ENCODE measurements at places on chromosomes 12 and 14.

DNA sequence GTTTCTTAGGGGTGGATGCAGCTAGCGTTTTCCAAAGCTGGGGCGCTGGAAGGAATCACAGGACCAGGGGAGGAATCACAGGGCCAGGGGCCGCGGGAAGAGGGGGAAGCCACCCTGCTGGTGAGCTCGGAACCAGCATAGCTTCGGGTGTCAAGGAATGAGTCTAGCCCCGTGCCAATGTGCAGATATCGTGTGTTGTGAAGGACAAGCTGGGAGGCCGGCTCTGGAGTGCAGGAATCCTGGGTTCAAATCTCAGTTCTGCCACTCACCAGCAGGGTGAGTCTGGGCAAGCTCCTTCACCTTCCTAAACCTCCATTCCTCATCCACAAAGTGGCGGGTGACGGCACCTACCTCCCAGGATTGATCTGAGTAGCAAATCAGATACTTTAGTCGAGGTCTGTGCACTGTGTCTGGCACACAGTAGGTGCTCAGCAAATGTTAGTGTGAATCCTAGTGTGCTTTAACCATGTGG lies 53.6 kb upstream of the RIN3 start:
- DNase-seq, result no peak

- DNase-seq, result no peak
Observed at GRCh38 chr12:131716282-131716681, 5.4 kb downstream of the SFSWAP start.

- no peak for DNase-seq
Observed at GRCh38 chr12:39372929-39373328, 70.0 kb downstream of the KIF21A start.

DNA sequence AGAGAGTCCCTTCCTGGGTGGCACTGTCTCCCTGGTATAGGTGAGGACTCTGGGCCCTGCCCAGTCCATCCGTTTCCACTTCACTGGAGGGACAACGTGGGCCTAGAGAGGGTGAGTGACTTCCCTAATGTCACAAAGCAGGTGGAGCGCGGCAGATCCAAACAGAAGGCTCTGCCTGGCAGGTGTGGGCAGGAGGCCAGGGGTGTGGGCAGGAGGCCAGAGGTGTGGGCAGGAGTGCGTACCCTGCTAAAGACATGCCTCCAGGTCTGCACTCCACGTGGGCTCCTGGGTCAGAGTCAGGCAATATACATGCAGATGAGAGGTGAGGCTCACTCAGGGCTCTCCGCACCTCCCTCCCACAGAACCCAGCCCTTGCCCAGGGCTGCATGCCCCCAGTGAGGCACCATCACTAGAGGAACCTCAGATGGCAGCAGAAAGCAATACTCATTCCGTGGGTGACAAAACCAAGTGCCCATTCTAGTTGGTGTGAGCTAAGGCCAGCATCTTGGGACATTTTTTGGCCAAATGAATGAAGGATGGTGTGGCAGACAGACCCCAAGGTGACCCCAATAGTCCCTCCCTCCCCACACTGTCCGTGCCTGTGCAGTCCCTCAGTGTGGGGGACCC lies 271.6 kb upstream of the RTL1 start:
- DNase-seq, result no peak

- no peak for DNase-seq
Observed at GRCh38 chr14:31286456-31287293, 79.1 kb upstream of the HECTD1 start.

GRCh38 chr12:53804429-53804828 lies 52.6 kb upstream of the CISTR start:
- no peak for DNase-seq

DNA sequence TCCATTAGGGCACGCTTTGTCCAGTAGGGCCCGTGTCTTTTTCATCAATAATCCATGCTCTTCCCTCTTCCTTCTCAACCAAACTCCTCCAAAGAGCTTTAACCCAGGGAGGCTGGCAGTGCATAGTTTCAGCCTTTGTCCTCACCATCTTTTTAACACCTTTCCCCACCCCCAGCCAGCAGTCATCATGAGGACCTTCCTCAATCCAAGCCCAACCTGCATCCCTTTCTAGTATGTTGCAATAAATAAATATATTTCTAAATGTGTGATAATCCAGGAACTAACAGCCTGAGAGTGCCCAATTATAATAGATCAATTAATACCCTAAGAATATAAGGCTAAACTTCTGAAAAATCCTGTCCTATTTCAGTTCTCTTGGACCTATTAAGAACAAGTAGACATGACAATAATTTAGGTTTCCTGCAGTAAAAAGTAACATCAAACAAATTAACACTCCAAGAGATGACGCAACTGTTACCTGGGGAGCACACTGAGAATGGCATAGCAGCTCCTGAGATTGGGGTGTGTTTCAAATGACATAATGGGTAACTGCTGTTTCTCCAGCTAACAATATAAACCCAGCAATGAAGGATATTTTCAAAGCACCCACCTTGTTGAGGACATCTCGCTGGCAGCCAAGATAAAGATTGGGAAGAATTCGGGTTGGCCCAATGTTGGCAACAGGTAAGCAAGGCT lies 62.6 kb downstream of the DUSP16 start:
- DNase-seq, result no peak

DNA sequence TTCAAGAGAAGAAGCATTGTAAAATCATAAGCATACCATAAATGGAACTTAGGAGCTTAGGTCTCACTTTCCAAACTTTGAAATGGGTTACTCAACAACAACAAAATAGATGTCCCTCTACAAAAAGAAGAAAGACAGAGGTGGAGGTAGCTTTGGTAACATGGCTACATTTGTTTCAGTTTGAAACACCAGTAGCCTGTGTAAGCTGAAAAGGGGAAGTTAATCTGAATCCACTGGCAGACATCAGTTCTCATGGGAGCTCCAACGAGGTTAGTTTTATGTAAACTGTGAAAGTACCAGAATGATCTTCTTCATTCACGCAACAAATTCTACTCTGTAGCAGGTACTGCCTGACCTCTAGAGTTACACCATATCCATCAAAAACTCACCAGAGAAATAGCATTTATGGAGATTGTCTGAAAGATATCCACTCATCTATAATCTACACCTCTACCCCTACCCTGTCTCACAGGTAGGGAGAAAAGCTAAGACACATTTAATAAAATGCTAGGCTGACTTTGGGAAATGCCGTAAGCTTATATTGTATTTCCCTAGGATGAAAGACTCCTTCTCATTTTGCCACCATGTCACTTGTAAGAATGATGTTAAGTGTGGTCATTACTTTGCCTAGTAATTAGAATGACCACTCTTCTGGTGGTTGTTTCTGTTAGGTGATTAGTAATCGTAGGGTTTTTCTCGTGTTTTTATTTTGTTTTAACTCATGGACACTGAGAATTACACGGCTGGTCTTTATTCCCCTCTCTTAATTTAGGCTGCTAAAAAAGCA lies 224.1 kb downstream of the ASCL1 start:
- DNase-seq, result no peak

GRCh38 chr12:119319638-119320037 lies 14.9 kb upstream of the CCDC60 start:
- no peak for DNase-seq

GRCh38 chr12:73445658-73446324 lies 1091.8 kb upstream of the ATXN7L3B start:
- DNase-seq, result no peak

DNA sequence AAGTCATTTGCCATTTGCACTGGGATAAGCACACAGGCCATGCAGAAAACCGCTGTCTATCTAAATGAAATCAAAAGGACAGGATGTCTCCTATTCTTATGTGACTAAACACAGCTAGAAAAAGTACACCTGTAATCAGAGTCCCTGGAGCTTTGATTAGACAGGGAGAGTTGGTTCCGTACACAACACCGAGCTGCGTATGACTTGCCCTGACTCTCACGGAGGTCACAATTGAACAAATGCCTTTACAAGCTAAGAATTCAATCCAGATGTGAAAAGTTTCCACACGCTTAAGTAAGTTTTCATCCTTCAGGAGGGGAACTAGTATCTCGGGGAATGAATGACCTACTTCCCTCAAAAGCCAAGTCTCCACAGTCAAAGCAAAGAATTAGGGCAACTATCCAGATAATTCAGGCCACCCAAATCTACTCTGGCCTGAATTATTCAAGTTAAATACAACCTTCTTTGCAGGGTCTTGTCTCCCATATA lies 67.5 kb downstream of the RTN1 start:
- DNase-seq, result no peak

DNA sequence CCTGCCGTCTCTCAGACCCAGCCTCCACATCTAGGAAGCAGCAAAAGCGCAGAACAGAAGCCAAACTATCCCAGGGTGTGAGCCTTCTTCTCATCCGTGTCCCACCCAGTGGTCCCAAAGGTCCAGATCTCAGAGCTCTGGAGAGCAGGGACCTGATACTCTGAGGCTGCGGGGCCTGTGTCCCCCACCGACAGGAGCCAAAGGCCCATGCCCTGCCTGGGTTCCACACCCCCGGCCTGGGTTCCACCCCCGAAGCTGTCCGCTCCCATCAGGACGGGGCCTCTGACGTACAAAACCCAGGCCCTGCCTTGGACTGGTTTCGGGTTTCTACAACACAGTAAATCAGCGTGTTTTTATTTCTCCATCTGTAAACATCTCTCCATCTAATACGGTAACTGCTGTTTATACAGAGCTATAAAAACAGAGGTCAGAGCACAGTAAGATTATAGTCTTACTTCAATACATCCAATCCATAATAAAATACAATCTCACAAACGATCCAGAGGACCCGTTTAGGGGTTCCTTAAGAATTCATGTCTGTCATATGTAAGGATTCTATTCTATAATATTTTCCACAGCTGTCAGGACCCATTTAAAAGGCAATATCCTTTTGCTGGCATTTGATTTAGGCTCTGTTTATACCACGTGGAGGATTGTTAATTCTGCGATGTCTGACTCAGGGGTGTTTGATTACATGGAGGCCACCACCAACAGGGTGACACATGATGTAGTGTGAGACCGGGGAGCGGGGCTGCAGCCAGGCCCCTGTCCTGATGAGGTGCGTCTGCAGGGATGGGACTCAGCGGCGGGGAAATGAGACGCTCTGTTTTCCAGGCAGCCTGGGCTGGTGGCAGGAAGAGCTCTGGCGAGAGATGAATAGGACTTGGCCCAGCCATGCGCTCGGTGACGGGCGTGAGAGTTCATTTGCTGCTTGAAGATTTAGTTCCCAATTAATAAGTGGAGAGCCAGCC lies 110.3 kb downstream of the DICER1 start:
- DNase-seq, result no peak

GRCh38 chr12:22700106-22700505 lies 75.1 kb downstream of the ETNK1 start:
- DNase-seq, result no peak

DNA sequence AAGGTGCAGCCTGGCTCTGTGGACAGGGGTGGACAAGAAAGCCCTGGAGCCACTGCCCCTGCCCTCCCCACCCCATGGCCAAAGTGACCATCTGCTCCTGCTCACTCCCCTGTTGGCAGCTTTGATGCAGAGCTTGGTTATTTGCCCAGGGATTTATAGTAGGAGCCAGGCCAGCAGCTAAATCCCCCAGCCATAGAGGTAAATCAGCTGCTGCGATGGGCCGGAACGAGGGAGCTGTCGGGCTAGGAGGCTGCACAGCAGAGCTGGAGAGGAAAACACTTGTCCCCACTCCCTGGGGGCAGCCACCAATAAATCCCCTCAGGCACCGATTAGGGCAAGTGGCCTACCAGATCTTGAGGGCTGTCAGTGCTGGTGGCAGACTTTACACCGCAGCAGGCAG lies 26.0 kb downstream of the SMUG1 start:
- DNase-seq, result no peak

- no peak for DNase-seq
Observed at GRCh38 chr12:23906329-23906728, 43.1 kb downstream of the SOX5 start.

DNA sequence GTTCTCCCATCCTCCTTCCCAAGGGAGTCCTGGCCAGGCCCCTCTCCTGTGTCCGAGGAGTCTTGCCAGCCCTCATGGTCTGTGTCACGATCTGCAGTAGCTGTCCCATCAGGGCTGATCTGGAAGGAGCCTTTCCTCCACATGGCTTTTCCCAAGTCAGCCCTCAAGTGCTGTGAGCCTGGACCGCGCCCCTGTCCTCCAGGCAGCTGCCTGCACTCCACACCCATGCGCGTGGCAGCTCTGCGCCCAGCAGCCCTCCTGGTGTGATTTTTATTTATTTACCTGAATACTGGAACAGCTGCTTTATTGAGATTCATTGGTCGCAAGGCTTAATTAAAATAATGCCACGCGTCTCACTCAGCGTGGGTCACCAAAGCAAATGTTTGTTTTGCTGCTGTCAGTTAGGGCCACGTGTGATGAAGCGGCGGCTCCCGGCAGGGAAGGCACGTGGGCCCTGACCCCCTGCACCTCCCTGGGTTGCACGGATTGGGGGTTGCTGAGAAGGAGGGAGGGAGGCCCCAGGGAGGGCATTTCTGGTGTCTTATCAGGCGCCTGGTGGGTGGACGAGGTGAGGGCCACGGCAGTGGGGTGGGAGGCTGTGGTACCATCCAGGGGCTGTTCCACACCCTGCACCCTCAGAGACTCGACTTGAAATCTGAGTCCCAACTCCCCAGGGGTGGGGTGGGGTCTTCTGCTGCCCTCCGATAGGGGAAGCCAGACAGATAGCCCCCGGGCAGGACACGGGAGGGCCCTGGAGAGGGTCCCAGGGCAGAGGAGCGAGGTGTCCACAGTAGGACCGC lies 206.3 kb upstream of the C14orf180 start:
- no peak for DNase-seq

- DNase-seq, result no peak
Observed at GRCh38 chr14:27730204-27730603, 1036.4 kb upstream of the FOXG1 start.

DNA sequence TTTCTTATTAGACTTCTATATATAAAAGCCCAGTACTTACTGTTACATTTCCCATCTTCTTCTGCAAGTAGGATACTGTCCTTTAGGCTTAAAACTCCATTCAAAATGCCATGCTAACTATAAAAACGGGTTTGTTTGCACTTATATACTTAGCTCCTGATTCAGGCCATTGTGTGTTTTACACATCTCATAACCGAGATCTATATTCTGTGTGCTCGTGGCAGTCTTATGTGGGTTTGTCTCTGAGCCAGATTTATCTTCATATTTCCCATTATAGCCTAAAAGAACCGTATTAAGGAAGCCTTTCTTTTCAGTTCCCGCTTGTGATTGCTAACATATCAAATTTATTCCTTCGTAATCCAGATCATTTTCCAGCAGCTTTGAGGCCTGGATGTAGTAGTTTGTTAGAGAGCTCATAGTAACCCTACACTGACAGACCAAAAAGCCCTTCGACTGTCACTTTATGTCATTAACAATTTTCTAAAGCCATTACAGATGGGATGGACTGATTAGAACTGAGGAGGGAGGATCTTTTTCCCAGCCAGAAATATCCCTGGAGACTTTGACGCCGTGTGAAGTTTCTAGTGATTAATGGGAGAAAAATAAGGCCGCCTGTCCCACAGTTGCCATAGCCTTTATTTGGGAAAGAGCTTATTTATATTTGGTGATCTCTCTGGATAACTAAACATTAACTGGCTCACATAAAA lies 508.5 kb downstream of the FOXG1 start:
- DNase-seq, result no peak

GRCh38 chr12:93846936-93847516 lies 169.9 kb downstream of the CRADD start:
- no peak for DNase-seq

- no peak for DNase-seq
Observed at GRCh38 chr12:130615861-130616345, 100.2 kb downstream of the RIMBP2 start.

Data from CD4-positive, CD25-positive, alpha-beta regulatory T cell (primary cell).